NCI-H446 treated with DMSO at 0.1 percent for 48 hours (cell line): ENCODE measurements at places on chromosomes 3 and 15.

DNA sequence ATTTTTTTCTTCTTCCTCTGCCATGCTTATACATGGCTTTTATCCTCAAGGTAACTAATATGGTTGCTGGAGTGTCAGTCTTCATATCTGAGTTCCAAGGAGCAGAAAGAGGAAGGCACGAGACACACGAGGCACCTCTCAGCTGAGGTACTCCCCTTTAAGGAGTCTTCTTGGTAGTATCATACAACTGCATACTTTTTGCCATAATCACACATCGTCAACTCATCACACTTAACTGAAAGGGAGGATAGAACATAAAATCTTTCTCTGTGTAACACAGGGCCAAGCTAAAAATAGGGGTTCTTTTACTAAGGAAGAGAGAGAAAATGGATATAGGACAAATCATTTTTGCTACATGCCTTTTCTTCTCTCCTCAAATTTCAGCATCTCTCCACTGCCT, 104.2 kb downstream of the OXSM start:
- no peak for DNase-seq

- no peak for DNase-seq
These were observed 345.7 kb upstream of the SATB1 start for GRCh38 chr3:18770800-18771199.

DNA sequence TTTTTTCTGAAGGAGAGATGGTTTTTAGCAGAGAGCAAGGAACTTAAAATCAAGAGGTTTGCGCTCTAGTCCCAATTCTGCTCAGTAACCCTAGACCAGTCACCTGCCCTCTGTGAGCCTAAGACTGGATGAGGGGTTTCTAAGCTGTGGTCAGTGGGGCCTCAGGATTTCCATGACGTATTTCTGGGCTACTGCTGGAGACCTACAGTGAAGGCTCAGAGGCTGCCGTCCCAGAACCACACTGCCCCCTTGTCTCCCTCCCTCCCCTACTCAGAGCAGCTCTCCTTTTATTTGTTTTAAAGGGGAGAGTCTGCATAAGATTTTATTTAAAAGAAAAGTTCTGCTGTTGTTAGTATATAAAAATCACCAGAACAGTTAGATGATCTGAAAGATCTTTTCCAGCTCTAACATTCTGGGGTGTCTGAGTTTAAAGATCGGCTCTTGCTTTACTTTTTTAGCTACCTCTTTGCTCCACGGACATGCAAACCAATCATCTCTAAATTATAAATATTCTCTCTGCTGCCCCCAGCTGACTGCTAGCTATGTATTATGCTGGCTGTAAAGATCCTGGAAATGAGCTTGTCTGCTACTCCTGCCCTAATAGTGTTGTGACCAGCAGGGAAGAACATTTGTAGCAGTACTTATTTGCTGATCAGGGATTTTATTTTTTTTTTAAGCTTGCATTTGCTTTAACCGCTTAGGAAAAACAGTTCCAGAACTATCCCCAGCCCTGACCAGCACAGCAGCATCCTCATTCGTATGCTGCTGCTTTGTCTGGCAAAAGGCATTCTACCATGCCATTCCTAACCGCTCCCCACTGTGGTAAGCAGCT, 28.6 kb upstream of the NDUFB4 start:
- DNase-seq = peak; percentile 67

DNA sequence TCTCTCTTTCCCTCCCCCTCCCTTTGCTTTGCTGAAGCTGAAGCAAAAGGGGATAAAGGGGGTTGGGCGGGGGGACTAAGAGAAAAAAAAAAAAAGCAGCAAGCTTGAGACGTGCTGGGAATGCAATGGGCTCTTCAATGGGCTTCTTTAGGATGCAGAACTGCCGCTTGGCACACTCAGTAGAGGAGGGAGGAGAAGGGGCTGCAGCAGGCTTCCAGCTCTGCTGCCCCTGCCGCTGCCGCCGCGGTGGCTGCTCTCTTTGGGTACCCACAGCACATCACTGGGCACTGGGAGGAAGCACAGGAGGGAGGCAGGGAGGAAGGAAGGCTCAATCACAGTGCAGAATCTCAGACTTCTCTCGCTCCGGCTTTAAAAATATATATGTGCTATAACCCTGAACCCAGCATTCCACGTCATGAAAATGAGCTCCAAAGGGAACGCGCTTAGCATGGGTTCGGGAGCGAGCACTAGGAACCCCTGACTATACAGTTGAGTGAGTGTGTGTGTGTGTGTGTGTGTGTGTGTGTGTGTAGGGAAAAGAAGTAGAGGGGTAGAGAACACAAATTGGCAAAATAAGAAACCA, 3.5 kb downstream of the SLITRK3 start:
- DNase-seq = no peak

DNA sequence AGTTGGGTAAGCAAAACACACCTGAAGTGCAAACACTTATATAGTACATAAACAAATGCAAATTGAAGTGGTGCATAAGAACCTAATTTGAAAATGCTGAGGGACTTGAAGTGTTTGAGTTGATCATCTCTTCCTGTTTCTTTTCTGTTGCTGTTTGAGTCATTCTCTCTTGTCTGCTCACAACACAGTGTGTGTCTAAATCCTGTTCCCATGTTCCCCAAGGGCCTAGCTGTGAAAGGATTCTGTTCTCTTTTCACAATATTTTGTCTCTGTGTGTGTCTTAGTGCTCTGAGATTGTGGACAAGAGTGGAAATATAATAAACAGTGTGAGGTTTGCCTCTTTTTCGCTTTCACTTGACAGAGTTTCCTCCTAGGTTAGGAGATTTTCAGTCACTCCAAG, 6.1 kb downstream of the CD96 start:
- DNase-seq = no peak

DNA sequence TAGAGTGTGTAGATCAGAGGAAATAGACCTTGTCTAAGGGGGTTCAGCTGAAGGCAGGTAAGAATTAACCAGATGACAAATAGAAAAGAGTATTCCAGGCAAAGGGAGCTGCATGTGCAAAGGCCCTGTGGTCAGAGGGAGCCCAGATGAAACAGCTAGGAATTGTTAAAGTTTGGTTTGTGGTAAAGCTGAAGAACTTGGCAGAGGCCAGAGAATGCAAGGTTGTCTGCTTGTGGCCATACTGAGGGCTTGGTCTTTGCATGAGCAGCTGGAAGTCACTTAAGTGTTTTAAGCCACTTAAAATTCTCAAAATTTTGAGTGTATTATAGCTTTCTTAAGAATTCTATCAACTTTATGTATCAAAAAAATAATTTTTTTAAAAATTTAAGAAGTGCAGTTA, 116.5 kb downstream of the NEK10 start:
- no peak for DNase-seq

DNA sequence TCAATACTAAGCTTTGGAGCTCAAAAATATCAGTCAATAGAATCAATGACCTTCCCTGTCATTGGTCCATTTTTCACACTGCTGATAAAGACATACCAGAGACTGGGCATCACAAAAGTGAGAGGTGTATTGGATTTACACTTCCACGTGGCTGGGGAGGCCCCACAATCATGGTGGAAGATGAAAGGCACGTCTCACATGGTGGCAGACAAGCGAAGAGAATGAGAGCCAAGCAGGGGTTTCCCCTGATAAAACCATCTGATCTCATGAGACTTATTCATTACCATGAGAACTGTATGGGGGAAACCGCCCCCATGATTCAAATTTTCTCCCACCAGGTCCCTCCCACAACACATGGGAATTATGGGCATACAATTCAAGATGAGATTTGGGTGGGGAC, 81.9 kb downstream of the ANXA2 start:
- DNase-seq = no peak

DNA sequence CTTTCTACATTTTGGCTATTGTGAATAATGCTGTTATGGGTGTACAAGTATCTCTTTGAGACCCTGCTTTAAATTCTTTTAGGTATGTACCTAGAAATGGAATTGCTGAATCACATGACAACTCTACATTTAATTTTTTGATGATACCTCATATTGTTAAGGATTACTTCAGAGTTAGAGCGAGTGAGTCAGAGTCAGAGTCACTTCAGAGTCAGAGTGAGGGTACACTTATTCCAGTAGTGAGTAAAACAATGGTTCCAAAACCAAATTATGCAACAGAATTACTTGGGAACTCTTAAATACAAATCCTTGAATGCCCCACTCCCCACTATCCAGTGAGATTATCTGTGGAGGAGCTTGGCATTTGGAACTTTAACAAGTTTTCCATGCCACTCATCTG, 50.3 kb upstream of the SNRK start:
- no peak for DNase-seq

- no peak for DNase-seq
These were observed 76.6 kb downstream of the LRRK1 start for GRCh38 chr15:100995471-100996430.

DNA sequence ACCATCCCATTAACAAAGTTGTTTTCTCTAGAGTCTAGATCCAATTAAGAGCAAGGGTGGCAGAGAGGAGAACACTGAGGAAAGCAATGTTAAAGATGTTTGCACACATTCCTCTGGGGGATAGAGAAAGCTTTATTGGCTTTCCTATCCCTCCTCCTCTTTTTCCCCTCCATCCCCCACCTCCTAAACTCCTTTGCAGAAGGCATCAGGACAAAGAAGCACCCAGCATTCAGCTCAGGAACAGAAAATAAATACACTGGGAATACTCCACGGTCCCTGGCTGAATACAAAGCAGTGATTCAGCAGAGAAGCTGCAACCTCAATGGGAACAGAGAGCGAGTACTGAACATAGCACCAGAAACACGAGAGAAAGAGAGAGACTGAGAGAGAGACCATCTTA, 21.9 kb downstream of the LSAMP start:
- no peak for DNase-seq

- DNase-seq = no peak
These were observed 175.0 kb downstream of the UBE2E2 start for GRCh38 chr3:23377928-23378672.

DNA sequence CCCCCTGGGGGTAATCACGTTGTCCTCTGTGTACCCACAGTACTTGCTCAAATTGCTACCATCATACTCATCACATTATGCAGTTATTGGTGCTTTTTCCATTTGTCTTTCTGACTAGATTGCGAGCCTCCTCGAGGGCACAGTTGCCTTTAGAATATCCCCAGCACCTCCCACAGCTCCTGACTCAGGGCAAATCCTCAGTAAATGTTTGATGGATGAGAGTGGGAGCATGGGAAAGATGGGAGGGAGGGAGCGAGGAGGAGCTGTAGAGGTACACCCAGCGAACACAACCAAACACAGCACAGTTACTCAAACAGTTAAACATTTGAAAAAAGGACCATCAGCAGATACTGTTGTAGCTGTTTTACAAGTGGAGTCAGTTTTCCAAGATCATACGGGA, 27.9 kb downstream of the SIDT1 start:
- DNase-seq = no peak

- no peak for DNase-seq
These were observed 125.1 kb upstream of the AGBL1 start for GRCh38 chr15:85954586-85954985.

DNA sequence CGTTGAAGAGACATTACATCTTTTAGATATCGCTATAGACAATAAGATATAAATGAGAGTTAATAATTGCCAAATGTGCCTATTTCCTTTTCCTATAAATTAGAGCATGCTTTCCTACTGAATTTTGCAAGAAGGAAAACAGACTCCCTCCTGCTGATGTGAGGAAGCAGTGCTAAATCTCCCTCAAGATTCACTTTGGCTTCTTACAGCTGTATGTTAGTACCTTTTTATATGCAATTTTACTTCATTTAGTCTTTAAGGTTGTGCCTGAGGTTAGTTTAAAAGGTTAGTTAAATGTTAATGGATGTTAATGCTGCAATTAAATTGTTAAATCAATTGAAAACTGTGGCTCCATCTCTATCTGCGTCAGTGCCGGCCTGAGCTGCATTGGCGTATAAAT, 728.8 kb downstream of the NR2F2 start:
- DNase-seq = no peak

DNA sequence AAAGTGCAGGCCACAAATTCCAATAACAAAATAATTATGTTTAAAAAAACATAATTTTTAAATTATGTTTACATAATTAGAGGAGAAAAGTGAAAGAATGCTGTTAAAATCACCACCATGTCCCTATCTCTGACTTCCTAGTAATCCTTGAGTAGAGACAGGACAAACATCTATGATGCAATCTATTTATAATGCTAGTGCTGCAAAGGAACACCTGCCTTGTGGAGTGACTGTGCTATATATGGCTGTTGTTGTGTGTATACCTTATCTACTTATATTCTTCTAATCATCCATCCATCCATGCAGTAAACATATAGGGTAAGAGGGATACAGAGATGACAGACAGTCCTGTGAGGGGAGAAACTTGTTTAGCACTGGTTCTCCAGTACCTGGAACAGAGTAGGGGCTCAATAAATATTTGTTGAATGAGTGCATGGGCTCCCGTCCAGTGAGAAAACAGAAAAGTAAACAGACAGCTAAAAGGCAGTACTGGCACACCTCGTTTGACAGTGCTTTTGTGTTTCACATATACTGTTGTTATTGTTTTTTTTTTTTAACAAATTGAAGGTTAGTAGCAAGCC, 229.3 kb upstream of the UBE2E1 start:
- no peak for DNase-seq
